ENCODE measurements at places on chromosomes 16 and 17.

- no peak for DNase-seq
Observed at GRCh38 chr17:33164169-33164881, 128.8 kb downstream of the ASIC2 start.

- peak; percentile 34 for DNase-seq
Observed at GRCh38 chr16:70700101-70701020, 14.5 kb upstream of the MTSS2 start.

DNA sequence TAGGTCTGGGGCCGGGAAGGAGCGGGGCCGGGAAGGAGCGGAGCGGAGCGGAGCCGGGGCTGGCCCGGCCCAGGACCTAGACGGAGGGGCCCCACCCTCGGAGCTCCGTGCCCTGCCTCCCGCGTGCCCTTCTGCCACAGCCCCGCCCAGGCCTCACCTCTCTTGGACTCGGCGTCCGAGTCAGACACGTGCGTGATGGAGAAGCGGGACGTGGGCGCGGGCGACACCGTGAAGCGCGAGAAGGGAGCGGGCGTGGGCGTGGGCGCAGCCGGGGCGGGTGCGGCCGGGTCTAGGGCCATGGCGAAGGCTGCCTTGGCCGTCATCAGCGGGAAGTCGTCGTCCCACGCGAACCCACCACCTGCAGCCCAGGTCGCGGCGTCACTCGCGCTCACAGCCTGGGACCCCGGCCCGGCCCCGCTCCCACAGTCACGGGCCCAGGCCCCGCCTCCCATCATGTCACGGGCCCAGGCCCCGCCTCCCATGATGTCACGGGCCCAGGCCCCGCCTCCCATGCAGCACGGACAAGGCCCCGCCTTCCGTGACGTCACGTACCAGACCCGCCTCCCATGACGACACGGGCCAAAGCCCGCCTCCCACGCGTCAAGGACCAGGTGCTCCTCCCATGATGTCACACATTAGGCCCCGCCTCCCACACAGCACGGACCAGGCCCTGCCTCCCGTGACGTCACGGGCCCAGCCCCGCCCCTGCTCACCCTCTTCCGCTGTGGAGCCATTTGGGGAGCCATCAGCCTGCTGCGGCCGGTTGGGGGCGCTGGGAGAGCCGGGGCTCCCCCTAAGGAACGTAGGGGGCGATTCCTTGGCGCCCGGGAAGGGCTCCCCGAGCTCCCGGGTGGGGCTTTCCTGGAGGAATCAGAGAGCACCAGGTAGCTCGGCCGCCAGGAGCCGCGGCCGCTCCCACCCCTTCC lies 45.8 kb upstream of the PVALEF start:
- no peak for DNase-seq

- no peak for DNase-seq
Observed at GRCh38 chr16:68349838-68350410, 39.1 kb downstream of the PRMT7 start.

- no peak for DNase-seq
Observed at GRCh38 chr17:19876529-19877161, 8.9 kb upstream of the ULK2 start.

GRCh38 chr16:66401610-66402009 lies 25.5 kb upstream of the BEAN1 start:
- no peak for DNase-seq

DNA sequence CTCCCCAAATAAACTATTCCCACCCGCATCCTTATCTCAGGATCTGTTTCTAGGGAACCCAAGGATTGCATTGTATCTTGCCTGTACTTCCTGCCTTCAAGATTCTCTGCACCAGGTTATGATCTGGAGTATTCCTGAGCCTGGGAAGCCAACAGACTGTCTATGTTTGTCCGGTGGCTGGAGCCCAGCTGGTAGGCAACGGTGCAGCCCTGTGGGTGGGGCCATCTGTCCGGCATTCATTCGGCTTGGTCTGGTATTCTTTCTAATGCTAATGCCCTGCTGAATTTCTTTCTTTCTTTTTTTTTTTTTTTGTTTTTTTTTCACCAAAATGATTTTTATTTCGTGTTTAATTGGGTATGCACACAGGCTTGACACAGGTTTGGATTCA lies 20.7 kb upstream of the TVP23A start:
- DNase-seq, result no peak

DNA sequence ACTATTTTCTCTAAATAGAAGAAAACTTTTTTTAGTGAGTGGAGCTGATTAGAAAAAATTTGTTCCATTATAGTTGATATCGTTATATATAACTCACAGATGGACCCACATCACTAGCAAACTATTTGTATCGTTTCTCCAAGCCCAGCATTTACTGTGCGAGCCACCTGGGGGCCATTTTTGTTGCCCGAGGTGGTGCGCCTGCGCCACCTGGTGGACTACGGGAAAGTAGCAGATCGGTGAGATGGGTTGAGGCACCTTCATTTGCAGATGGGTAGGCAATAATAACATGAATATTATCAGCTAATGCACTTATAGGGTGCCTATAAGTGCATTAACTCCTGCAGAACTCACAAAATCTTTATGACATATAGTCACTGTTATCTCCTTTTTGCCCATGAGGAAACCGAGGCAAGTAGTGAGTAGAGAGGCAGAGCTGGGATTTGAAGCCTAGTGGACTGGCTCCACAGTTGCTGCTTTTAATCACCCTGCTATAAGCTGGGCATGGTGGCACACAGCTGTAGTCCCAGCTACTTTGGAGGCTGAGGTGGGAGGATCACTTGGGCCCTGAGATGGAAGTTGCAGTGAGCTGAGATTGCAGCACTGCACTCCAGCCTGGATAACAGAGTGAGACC lies 23.2 kb upstream of the NTN1 start:
- DNase-seq, result peak; percentile 37

DNA sequence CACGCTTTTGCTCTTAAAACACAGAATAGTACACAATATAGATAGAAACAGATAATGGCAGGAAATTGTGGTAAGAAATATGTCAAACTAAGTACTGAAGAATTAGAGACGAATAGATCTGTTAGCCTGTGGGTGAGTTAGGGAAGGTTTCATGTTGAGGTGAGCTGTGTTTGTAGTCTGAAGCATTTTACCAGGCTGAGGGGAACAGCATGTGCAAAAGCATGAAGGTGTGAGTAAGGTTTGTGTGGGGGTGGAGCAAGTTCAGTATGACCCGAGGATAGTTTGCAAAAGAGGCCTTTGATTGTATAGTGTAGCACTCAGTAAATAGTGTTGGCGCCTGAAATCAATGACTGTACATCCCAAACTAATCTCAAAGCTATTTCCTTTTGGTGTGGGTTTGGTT lies 13.8 kb downstream of the IGSF6 start:
- no peak for DNase-seq

GRCh38 chr17:13953841-13954240 lies 115.5 kb upstream of the COX10 start:
- no peak for DNase-seq

GRCh38 chr17:48850792-48851323 lies 20.0 kb downstream of the CALCOCO2 start:
- DNase-seq, result no peak

- no peak for DNase-seq
Observed at GRCh38 chr17:146983-147761, 9.8 kb downstream of the SCGB1C2 start.

GRCh38 chr17:39667945-39668924 lies at the start of gene PNMT:
Gene PNMT (plus strand): TSS chr17:39668453. CDS start chr17:39668476, 23 bp downstream.
- DNase-seq, result peak; percentile 18

DNA sequence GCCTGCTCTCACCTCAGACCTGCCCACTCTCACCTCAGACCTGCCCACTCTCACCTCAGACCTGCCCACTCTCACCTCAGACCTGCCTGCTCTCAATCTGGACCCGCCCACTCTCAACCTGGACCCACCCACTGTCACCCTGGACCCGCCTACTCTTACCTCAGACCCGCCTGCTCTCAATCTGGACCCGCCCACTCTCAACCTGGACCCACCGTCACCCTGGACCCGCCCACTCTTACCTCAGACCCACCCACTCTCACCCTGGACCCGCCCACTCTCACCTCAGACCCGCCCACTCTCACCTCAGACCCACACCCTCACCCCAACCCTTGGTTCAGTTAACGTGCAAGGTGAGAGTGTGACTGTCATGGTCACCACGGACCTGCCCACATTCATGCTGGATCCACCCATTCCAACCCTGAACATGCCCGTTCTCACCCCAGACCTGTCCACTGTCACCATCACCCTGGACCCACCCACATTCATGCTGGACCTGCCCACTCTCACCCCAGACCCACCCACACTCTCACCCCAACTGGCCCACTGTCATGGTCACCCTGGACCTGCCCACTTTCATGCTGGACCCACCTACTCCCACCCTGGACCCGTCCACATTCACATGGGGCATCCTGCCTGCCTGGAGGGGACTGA lies 31.2 kb upstream of the ENPP7 start:
- DNase-seq, result no peak

- no peak for DNase-seq
Observed at GRCh38 chr16:86498155-86498670, 12.1 kb upstream of the FOXF1 start.

GRCh38 chr16:27458258-27458657 lies 56.3 kb downstream of the IL21R start:
- DNase-seq, result no peak

DNA sequence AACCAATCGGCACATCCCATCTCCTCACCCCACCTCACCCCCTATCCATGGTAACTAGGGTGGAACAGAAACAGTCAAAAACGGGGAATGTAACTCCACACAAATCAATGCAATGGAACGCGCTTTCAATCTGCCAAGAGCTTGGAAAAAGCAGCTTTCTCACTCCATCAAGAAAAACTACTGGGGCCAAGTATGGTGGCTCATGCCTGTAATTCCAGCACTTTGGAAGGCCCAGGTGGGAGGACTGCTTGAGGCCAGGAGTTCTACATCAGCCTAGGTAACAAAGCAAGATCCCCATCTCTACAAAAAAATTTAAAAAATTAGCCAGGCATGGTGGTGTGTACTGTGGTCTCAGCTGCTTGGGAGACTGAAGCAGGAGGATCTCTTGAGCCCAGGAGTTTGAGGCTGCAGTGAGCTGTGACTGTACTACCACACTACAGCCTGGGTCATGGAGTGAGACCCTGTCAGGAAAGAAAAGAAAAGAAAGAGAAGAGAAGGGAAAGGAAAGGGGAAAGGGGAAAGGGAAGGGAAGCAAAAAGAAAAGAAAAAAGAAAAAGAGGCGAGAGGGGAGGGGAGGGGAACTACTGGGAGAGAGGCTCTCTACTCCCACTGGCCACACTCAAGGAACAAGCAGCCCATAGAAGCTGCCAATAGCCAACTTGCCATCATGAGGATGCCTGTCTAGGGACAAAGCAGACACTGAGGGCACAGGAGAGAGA lies 38.9 kb downstream of the ARHGAP17 start:
- no peak for DNase-seq
